ENCODE measurements at places on chromosomes 12 and 14. TPM values are rescaled to one million over a fixed set of nuclear protein-coding genes. Genes with fewer than 3 reads are reported as not detected.

The LRTM2 gene
- not detected for total RNA-seq

The PTPRB gene
- total RNA-seq = 147 TPM

The CLEC4D gene
- not detected for total RNA-seq

The PLEKHD1 gene
- not detected for total RNA-seq

The AKAP5 gene
- 0.48 TPM for total RNA-seq

The NRXN3 gene
- total RNA-seq = 0.92 TPM

The EFS gene
- total RNA-seq = 0.24 TPM

The RHOJ gene
- 57.3 TPM for total RNA-seq

The KLHL33 gene
- total RNA-seq = not detected

The HHIPL1 gene
- total RNA-seq = 4.3 TPM
